ENCODE measurements at places on chromosomes 3 and 15.

- no peak for DNase-seq
Observed at GRCh38 chr3:170753421-170754310, 116.3 kb downstream of the RPL22L1 start.

DNA sequence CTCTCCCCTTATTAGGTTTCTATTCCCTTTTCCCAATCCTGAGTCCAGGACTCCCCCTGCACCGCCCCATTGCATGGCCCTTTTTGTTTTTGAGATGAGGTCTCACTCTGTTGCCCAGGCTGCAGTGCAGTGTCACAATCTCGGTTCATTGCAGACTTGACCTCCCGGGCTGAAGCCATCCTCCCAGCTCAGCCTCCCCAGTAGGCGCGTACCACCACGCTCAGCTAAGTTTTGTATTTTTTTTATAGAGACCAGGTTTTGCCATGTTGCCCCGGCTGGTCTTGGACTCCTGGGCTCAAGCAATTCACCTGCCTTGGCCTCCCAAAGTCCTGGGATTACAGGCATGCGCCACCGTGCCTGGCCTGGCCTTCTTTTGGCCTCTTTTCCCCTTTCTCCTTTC lies 29.3 kb downstream of the PDIA5 start:
- no peak for DNase-seq

DNA sequence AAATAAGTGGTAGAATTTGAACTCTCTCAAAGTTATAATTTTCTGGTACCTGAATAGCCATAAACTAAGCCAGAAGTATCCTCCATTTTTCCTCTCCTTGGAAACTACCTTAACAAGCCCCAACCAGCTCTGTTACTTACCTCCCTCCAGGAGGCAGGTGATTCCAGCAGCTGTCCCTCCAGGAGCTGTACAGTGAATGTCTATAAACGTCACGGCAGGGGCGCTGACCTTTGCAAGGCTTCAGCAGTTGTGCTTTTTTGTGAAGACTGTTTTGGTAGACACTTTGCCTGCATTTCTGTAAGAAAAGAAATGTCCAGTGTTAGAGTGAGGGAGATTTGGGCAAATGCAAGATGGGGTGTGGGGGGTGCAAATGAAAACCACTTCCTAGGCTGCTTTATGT lies 67.2 kb downstream of the LEO1 start:
- DNase-seq = no peak

DNA sequence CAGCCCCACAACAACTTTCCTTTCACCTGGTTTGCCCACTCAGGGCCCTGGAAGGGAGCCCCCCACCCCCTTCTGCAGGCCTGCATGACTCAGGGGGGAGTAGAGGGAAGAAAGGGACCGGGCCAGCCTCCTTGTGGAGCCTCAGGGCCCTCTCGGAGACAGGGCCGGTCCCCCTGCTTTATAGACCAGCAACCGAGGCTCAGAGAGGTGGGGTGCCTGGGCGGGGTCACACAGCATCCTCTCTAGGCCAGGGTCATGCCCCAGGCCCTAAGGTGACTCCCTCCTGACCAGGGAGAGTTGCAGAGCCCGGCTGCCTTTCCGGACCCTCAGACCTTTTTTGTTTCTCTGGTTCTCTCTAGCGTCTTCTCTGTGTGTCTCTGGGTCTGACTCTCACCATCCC lies 211.3 kb downstream of the TBC1D2B start:
- no peak for DNase-seq

DNA sequence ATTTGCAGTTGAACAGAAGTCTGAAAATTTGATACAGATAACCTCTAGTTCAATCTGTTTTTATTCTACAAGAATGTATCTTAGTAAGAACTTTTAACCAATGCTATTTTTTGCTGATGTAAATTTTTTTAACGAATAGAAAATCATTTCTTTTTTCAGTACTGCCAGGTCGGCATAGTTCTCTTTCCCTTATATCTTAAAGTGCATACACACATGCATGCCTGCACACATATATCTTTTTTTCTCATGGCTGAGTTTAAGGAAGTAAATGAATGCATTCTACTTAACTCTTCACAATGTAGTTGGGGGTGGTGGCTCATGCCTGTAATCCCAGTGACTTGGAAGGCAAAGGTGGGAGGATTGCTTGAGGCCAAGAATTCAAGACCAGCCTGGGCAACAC lies 48.4 kb downstream of the BLM start:
- no peak for DNase-seq
